Tracheal epithelial cell (primary cell): ENCODE measurements at places on chromosomes 3 and 15. TPM values are rescaled to one million over a fixed set of nuclear protein-coding genes. Genes with fewer than 3 reads are reported as not detected.

The UTS2B gene
- 0.72 TPM in 1 of 2 replicates, not detected in the other for total RNA-seq

The ADAMTSL3 gene
- 1.1 and 1.9 TPM in 2 replicates for total RNA-seq

The GOLGA6A gene
- not detected in 2 replicates for total RNA-seq

The MUC13 gene
- total RNA-seq = not detected in 2 replicates

The FBXW12 gene
- total RNA-seq = not detected in 2 replicates

The CKMT1A gene
- 17.3 and 47.0 TPM in 2 replicates for total RNA-seq

The FETUB gene
- not detected in 2 replicates for total RNA-seq

The CLRN1 gene
- total RNA-seq = not detected in 2 replicates

The CYP8B1 gene
- total RNA-seq = not detected in 2 replicates

The PPM1L gene
- total RNA-seq = 1.9 and 7.0 TPM in 2 replicates

The HCLS1 gene
- total RNA-seq = 1.4 and 1.9 TPM in 2 replicates

The KBTBD8 gene
- 0.64 and 1.4 TPM in 2 replicates for total RNA-seq

The ACKR4 gene
- 0.24 TPM in 1 of 2 replicates, not detected in the other for total RNA-seq

The NSUN3 gene
- 5.8 and 9.2 TPM in 2 replicates for total RNA-seq

The SPINK8 gene
- not detected in 2 replicates for total RNA-seq

The DPPA4 gene
- not detected in 2 replicates for total RNA-seq

The FILIP1L gene
- 0.43 and 5.3 TPM in 2 replicates for total RNA-seq

The IL5RA gene
- total RNA-seq = not detected in 2 replicates

The ANKUB1 gene
- 1.3 and 1.4 TPM in 2 replicates for total RNA-seq

The OR5H2 gene
- total RNA-seq = not detected in 2 replicates
